ENCODE measurements at places on chromosomes 2 and 18. TPM values are rescaled to one million over a fixed set of nuclear protein-coding genes. Genes with fewer than 3 reads are reported as not detected.
A peak's percentile ranks its signal among the peaks of the same experiment; 100 is the strongest.

HRH4 gene
- not detected for total RNA-seq

ERBB4 gene
- total RNA-seq, result not detected

SPHKAP gene
- not detected for total RNA-seq

CASP8 gene
- 18.6 TPM for total RNA-seq

FAM117B gene
- total RNA-seq, result 1.1 TPM

SLC9A2 gene
- not detected for total RNA-seq

PROKR1 gene
- total RNA-seq, result not detected

NCKAP1 gene
- total RNA-seq, result 160 TPM

DNA sequence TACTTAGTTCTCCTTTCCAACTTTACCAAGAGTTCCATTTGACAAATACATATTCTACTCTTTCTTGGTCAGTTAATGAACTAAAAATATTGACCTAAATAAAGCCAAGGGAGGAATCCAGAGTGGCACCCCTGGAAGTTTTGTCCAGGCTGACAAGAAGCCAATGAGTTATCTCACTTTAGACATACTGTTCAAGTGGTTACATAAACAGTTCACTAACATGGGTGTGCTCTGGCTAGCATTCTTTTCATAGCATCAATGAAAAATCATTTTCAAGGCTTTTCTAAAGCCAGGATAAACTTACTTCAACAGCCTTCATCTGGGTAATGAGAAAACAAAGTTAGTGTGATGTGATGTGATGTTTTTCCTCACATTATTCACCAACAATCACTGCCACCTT is 649.4 kb downstream of the TDRD15 start:
- DNase-seq, result peak; percentile 40

- no peak for DNase-seq
These were observed 147.5 kb upstream of the SLC39A10 start for GRCh38 chr2:195509551-195509950.

GRCh38 chr2:18498531-18498930 is 61.9 kb downstream of the RDH14 start:
- no peak for DNase-seq

GRCh38 chr2:112480530-112481049 is 1.4 kb upstream of the TTL start:
- DNase-seq, result no peak

GRCh38 chr2:48508461-48509124 is 21.4 kb upstream of the STON1 start:
- DNase-seq, result peak; percentile 75

DNA sequence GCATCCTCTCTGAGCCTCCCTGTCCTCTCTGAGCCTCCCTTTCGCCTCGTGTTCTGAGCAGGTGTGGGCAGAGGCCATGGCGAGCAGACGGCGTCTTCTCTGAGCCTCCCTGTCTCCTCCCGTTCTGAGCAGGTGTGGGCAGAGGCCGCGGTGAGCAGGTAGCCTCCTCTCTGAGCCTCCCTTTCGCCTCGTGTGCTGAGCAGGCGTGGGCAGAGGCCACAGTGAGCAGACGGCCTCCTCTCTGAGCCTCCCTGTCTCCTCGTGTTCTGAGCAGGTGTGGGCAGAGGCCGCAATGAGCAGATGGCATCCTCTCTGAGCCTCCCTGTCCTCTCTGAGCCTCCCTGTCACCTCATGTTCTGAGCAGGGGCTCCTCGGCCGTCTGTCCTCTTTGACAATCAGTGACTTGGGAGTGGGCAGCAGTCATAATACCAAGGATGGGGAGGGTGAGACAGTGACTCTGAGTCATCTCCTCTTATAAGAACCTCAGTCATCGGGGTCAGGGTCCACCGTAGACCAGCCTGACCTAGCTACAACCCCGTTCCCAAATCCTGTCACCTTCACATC is 395.1 kb upstream of the SALL3 start:
- DNase-seq, result no peak

GRCh38 chr2:36541891-36542595 is 55.9 kb downstream of the FEZ2 start:
- DNase-seq, result no peak

GRCh38 chr2:27186613-27187345 is 25.1 kb upstream of the ATRAID start:
- DNase-seq, result no peak

GRCh38 chr2:240298117-240298790 is 137.2 kb upstream of the GPC1 start:
- no peak for DNase-seq

- DNase-seq, result peak; percentile 38
These were observed 74.2 kb downstream of the GLI2 start for GRCh38 chr2:120809609-120810440.

DNA sequence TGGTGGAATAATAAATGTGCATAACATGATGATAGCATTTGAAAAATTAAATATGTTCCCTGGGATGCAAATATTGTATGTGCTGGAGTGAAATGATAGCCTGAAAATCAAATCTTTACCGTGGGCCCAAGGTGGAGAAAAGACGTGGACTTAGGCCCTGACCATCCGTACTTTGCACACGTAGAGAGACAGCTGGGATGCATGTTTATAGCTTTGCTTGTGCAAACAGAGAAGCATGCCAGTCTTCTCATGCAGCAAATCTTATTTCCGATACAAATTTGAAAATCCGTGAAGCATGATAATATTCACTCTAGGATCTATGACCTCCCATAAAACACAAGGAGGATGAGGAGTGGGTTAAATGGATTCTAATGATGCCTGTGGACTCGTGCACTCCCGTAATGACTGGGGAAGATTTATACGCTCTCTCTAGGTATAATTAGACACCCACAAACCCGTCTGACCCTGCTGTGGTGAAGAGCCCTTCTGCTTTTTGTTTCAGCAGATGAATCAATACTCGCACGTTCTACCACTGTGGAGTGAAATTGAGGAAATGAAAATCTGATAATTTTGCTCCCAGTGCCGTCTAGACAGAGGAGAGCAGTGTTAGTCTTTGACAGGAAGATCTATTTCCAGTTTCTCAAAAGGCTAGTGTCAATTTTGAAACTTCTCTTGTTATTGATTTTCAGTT is 810.3 kb upstream of the SALL3 start:
- no peak for DNase-seq

DNA sequence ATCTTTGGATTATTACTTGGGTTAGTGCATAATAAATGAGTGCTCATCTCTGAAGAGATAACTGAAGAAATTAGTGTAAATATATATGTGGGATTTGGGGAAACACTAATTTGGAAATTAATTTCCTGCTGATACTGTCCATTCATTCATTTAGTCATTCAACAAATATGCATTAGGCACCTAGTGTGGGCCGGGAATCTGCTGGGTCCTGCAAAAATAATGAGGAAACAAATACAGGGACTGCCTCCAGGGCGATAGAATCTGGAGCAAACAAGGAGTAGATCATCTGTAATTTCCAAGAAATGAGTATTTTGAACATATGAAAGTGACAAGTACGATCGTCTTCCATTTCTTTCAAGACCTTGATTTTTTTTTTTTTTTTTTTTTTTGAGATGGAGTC is 203.7 kb upstream of the LYPD1 start:
- DNase-seq, result no peak

DNA sequence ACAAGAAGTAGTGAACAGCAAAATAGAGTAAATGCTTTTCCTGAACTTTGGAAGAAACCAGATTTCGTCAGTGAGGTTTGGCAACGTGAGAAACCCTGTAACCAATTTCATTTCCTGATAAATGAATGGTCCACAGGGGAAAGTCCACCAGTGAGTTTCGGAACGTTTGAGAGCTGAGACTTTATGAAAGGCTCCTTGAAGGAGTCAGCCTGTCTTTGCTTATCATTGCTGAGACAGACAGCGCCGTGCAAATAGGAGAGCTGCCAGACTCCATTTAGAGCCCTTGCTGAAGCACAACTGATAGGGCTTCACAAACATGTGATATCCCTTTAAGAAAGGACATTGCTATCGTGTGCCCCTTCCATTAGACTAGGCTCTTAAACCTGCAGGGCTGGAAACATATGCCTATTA is 121.8 kb upstream of the SMAD7 start:
- DNase-seq, result peak; percentile 61

DNA sequence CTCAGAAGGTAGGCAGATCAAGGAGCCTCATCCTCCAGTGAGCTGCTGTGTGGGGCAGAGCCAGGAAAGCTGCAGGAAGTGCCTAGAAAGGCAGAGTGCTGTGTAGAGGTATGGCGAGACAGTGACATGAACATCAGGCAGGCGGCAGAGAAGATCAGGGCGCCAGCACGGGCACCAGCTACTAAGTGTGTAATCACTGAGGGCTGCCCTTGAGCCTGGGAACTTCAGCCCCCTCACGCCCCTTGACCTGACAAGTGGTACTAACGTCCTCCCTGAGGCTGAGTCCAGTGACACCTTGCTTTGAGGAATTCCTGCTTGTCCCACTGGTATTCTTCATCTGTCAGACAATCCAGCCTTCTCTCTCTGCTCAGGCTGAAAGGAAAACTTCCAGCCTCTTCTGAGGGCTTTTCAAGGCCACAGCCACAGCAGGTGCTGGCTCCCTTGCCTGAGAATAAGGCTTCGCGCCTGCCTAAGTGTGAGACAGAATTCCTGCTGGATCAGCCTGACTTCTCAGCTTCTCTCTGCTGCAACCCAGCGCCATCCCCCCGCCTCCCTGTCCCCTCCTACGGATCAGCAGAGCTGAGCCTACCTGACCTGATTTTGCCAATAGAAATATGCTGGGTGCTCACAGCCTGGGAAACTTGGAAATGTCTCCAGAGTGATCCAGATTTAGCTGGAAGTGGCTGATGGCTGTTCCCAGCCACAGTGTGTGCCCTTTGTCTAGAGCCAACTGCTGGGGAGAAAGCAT is 148.0 kb downstream of the SMAD7 start:
- no peak for DNase-seq

GRCh38 chr2:135163901-135164300 is 111.8 kb downstream of the RAB3GAP1 start:
- no peak for DNase-seq

- no peak for DNase-seq
These were observed 179.8 kb downstream of the SEPTIN10 start for GRCh38 chr2:109433926-109434325.

DNA sequence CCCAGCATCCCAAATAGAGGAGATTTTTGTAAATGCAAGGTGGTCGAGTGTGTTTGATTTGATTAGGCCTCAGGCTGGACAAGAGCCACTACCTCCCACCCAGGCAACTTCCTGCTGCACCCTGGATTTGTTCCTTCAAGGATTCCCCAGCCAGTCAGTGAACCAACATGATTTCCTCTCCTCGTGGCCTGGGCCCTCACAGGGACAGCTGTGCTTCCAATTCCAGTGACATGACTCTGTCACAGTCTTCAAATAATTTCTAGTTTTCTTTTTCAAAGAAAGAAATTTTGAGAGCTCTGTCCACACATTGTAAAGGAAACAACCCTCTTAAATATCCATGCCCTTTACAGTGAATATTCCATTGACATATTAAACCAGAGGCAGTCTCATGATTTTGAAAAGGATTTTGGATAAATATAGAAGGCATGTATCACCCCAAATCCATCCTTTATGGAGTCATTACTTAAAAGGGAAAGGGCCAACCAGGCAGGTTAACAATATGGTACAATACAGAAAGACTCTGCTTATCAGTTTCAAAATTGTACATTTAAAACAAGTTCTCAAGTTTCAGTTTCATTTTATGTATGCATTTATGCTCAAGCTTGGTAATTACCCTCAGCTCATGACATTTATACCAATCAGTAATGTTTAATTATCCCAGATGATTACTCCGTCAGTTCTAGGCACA is 121.3 kb upstream of the FOSL2 start:
- DNase-seq, result no peak

- no peak for DNase-seq
These were observed 16.5 kb downstream of the DOK1 start for GRCh38 chr2:74571058-74571457.

DNA sequence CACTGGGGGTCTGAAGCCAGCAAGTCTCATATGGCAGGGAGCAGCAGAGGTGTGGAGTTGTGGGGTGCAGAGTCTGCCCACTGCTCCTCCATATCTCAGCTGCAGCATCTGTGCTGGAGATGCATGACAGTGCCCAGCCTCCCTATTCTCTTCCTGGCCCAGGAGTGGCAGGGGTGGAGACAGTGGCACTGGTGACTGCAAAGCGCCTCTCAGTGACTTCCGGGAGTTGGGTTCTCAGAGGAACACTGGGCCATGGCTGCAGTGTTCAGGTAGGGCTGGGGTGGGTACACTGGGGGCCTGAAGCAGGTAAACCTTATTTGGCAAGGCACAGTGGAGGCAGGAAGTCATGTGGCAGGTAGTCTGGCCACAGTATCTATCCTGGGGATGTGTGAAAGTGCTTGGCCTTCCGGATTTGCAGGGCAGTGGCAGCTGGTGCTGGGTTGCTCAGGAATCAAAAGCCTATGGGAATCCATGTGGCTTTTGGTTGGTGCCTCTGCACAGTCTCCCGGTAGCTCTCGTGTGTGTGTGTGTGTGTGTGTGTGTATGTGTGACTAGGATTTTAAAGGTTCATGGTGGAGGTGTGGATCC is 60.3 kb upstream of the THUMPD2 start:
- DNase-seq, result no peak
